ENCODE measurements at places on chromosomes 1 and 21. TPM values are rescaled to one million over a fixed set of nuclear protein-coding genes. Genes with fewer than 3 reads are reported as not detected.

Gene ATP6V1G3
- not detected for total RNA-seq

Gene ELF3
- 258 TPM for total RNA-seq

Gene SHE
- total RNA-seq, result 0.02 TPM

Gene PTPRC
- 0.01 TPM for total RNA-seq

Gene WDR4
- 31.3 TPM for total RNA-seq

Gene LZIC
- 23.2 TPM for total RNA-seq

Data from A549 treated with CpdA at 1 μM for 4 hours (cell line).